ENCODE measurements at places on chromosomes 6 and 20. TPM values are rescaled to one million over a fixed set of nuclear protein-coding genes. Genes with fewer than 3 reads are reported as not detected.

GRCh38 chr20:2673453-2673852 is 9.4 kb upstream of the IDH3B start:
- no peak for DNase-seq

- DNase-seq, result peak; percentile 46
Observed at GRCh38 chr20:1707588-1708449, 50.2 kb upstream of the SIRPG start.

SEMG1 gene
- not detected for total RNA-seq

- DNase-seq, result no peak
Observed at GRCh38 chr6:41997456-41997855, 52.9 kb upstream of the TAF8 start.

CD109 gene
- total RNA-seq, result 0.54 TPM

GRCh38 chr6:152458648-152459644 is 178.2 kb downstream of the SYNE1 start:
- DNase-seq, result no peak

DNA sequence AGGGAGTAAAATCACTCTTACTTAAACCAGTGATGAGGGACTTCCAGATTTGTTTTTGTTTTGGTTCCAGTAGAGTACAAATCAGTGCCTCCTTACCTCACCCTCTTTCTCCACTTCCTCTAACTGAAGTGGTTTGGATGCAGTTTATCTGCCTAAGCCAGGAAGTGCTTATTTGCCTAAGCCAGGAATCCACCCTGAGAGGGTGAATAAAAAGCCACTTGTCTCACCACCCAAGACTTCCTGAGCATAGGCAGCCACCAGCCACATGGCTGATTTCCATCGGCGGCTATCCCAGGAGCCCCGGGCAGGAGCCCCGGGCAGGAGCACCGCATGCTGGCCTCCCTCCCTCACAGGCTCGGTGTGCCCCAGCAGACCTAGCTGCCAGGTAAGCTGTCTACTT is 12.0 kb downstream of the LRP11 start:
- DNase-seq, result no peak
